HL-60 (cell line): ENCODE measurements at places on chromosomes 5 and 9.

GRCh38 chr9:93320591-93321219 is 130.8 kb upstream of the FAM120A start:
- DNase-seq: no peak

DNA sequence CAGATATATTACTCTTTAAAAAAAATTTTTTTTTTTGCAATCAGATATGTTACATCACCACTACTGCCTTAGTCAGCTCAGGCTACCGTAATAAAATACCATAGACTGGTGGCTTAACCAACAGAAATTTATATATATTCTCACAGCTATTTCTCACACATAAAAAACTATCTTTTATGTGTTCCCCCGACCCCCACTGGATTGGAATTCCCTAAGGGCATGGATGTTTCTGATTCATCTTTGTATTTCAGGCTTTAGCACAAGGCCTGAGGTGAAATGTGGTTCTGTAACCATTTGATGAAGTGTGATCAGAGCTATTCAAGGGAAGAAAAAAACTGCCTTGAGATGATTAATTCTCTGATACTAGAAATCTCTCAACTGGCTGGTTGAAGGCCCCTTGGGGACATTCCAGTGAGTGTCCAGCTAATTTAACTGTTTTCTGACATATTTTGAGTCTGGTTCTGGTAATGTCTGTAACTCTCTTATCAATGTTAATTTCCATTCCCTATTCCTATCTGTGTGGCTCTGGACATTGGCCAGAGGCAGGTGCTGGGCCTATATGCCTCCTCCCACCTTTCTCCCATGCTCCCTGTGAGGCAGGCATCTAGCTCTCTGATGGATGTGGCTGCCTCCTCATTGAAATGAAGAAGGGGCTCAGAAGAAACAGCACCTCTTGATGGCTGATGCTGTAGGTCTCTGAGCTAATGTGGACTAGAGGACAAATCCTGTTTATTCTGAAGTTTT is 2.5 kb downstream of the CD14 start:
- no peak for DNase-seq

DNA sequence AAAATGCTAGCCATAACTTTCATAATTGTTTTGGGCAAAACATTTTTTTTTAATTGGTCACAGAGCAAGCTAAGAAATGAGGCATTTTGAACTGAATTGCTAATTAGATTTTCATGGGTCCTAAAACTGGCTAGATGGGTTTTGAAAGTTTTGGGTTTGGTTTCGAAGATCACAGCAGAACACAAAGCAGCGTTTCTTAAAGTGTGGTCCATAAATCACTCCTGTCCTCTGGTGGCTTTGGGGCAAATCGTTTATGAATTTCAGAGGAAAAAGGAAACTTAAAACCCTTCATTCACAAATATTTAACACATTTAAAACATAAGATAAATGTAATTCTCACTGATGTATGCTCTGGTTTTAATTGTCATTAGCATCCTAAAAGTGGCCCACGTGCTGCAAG is 503.7 kb downstream of the SPATA31D1 start:
- DNase-seq: no peak

- DNase-seq: no peak
These were observed 5.6 kb downstream of the ENHO start for GRCh38 chr9:34517185-34517584.

DNA sequence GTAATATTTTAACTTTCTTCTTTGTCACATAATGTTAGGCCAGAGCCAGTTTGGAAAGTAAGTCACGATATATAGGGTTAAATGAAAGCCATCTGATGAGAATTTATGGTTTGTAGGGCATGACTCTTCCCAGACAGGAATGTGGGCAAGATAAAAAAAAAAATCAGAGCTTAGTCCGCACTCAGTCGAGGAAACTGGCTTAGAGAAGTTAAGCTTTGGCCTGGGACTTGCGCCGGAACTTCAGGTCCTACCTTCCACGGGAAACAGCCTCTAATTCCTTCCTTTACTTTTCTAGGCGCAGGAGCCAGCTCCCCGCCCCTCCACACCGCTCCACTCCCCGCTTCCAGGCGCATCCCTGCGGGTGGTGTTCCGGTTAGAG is 475 bp downstream of the DDX31 start:
- DNase-seq: no peak
